ENCODE measurements at places on chromosomes 7 and 10.

DNA sequence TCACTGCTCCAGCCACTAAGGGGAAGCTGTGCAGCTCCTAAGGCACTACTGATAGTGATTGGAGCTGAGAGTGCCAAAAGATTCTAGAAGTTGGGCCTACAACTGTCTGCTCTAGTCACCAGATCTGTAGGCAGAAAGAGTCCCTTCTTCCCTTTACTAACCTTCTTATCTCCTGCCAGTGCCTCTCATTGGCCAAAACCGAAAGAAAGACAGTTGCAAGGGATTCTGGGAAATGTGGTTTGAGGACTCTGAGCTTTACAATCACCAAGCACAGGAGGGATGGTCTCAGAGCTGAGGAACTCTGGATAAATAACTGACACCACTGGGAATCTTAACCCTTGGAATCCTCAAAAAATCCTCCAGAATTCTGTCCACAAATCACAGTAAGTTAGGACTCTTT is 615.8 kb downstream of the CCSER2 start:
- no peak for DNase-seq

- DNase-seq = no peak
Measured at GRCh38 chr7:64873155-64873500, 29.9 kb upstream of the ZNF273 start.

GRCh38 chr7:51455948-51456347 is 139.3 kb upstream of the COBL start:
- peak; percentile 30 for DNase-seq

- DNase-seq = no peak
Measured at GRCh38 chr10:91420868-91421267, 10.7 kb downstream of the HECTD2 start.

DNA sequence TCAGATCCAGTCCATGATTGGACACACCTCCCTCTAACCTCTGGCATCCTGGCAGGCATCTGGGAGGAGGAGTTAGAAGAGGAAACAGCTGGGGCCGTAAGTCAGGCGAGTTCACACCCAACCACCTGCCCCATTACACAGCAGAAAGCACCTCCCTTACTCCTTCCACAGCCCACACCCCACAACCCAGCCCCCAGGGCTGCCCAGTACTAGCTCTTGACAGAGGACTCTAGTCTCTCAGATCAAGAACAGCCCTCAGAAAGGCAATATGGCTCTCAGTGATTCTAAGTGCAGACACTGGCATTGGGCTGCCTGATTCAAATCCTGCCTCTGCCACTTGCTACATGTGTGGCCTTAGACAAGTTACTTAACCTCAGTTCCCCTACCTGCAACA is 34.1 kb downstream of the KCNMA1 start:
- DNase-seq = peak; percentile 37

DNA sequence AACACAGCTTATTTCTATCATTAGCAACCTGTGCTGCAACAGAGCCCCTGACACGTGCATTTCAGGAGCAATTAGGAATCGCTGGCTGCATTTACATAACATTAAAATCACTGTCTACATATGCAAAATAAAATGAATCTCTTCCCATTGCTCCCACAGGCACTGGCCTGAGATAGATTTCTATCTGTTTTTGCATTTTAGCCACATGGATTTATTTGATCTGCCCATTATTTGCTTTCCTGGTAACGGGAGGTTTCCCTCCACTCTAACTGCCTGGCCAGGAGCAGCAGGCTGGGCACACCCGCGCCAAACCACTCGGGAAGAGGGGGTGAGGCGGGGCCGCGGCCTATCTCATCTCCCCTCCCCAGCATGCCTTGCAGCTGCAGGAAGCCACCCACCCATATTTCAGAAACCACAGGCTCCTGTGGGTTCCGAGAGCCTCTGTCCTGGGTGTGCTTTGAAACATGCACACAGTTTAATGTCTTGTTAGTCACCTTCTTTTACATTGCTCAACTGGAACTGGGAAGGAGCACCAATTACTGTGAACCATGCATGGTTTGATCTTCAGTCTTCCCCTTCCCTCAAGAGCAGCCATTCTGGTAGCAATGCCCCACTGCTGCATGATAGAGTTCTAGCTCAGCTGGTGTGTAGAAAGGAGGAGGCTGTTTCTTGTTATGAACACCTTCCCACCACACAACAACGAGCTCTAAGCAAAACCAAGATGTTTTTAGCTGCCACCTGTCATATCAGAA is 37.7 kb upstream of the IKZF1 start:
- DNase-seq = no peak

- DNase-seq = no peak
Measured at GRCh38 chr7:141949021-141949420, 2.2 kb upstream of the CLEC5A start.

DNA sequence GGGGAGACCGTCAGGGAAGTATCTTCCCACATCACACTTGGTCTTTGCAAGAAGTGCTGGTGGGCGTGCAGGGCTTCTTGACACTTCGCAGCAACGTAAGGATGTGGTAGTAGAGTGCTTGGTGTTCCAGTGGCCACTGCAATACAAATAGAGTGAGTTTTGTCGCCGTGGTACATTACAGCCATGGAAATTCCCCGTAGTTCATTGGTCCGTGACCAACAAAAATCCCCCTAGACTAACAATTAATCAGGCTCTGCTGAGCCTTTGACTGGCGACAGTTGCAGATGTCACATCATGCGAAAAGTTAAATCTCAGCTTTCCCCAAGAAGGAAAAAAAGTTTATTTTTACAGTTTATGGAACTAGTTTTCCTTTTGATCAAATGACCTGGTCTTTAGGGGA is 134.7 kb downstream of the MGMT start:
- no peak for DNase-seq
